Bronchial epithelial cell (primary cell): ENCODE measurements at places on chromosomes 7 and 10. TPM values are rescaled to one million over a fixed set of nuclear protein-coding genes. Genes with fewer than 3 reads are reported as not detected.

DNA sequence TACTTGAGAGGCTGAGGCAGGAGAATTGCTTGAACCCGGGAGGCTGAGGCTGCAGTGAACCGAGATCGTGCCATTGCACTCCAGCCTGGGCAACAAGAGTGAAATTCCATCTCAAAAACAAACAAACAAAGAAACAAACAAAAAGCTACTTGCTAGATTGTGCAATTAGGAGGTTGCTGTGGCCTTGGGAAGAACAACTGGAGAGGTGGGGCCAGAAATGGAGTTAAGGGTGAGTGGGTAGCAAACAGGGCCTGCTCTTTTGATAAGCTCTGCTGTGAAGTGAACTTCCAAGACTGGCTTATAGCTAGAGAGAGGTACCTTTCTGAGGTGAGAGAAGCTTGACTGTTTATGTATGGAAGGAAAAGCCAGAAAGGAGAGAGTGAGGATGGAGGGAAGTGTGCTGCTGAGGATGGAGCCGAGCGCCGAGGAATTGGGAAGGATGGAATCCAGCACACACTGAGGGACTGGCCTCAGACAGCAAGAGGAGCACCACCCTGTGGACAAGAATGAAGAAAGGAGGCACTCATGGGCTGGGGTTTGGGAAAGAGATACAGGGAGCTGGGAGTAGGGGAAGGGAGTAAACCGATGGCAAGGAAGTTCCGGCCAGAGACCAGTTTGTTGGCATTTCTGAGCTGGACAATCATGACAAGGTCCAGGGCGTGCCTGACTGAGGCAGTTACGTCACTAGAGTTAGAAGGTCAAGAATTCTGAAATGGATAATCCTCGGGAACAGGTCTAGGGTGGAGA, 7.0 kb upstream of the RPEL1 start:
- DNase-seq: peak; percentile 75

- DNase-seq: no peak
These were observed 165.8 kb upstream of the IMMP2L start for GRCh38 chr7:111727905-111728634.

DNA sequence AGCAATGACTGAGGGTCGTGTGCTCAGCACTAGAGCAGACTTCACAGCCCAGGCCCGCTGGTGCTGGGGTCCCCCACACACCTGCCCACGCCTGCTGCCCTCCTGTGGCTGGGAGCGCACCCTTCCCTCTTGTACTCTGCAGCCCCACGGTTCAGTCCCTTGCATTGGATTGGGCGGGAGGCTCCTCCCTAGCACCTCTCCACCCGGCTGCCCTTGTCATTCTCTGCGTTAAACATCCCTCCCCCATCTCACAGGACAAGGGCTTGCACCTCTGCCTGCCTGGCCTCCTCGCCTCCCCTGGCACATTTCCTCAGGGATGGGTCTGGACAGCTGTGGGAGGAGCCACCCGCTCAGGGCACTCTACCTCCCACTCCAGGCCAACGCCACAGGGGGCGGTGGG, 68.6 kb downstream of the ALOX5 start:
- no peak for DNase-seq

DNA sequence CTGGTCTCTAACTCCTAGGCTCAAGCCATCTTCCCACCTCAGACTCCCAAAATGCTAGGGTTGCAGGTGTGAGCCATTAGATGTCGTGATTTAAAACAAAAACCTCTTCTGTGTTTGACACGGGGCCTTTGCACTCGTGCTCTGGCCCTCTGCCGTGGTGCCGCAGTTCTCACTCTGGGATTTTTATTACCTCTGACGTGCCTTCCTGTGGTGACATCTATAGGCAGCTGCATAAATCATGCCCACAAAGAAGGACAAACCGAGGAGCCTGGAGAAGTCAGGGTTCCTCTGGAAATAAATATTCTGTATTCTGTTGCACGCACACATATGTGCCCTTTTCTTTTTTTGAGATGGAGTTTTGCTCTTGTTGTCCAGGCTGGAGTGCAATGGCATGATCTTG, 25.9 kb upstream of the OCM start:
- no peak for DNase-seq

Gene CYP17A1
- total RNA-seq: not detected in 2 replicates

DNA sequence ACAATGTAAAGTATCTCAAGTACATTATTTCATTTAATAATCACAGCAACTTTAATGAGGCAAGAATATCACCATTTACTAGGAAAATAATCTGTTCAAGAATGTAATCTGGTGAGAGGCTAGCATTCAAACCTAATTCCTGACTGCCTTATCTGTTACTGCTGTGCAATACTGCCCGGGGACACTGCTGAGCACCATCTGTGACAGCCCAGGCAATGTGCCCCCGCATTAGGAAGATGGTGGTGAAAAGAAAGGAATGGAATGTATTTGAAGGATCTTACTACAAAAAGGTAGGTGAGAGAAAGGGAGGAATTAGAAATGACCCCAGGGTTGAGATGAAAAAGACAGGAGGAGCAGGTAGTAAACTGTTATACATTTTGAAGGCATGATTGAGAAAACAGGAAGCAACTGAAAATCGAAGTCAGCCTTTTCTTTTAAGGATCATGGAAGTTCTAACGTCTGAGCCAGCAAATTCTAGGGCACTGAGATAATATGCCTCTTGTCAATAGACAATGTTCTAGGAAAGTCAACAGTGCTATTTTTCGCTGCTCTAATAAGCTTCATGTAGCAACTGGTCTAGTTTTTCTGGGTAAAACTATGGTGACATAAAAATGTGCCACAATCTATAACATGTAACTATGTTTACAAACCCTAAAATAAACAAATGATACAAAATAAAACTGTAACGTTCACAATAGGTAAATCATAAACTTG, 90.4 kb downstream of the ETV1 start:
- DNase-seq: peak; percentile 23

- DNase-seq: no peak
These were observed 27.0 kb downstream of the NAMPT start for GRCh38 chr7:106257752-106258151.

- no peak for DNase-seq
These were observed 266.2 kb downstream of the HTR7 start for GRCh38 chr10:90591629-90592028.

Gene NPSR1
- not detected in 2 replicates for total RNA-seq

Gene PNLIPRP1
- not detected in 2 replicates for total RNA-seq

- DNase-seq: no peak
These were observed 6.3 kb downstream of the ABCC2 start for GRCh38 chr10:99788598-99789256.

DNA sequence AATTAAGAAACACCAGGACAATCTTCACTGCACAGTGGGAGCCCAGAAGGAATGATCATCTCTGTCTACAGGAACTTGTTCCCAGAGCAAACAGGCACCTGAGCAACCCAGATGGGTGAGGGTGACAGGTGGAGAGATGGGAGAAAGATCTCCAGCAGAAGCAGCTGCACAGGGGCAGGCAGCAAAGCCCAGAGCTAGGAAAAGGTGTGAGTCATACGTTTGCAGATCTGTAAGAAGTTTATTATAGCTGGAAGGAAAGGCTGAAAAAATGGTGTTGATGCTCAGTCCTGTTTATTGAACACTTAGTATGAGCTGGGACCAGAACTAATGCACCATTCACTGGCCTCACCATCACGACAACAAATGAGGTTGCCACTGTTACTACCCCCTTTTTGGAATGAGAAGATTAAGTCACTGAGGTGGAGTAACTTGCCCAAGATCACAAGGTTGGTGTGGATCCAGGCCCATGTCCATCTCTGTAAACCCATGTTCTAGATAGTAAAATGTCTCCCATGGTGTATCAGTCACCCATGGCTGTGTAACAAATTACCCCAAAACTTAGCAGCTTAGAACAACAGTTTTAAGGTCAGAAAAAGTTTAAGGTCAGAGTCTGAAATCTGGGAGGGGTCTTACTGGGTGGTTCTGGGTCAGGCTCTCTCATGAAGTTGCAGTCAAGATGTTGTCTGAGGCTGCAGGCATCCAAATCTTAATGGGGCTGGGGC, 506.9 kb downstream of the RPS24 start:
- DNase-seq: peak; percentile 9

DNA sequence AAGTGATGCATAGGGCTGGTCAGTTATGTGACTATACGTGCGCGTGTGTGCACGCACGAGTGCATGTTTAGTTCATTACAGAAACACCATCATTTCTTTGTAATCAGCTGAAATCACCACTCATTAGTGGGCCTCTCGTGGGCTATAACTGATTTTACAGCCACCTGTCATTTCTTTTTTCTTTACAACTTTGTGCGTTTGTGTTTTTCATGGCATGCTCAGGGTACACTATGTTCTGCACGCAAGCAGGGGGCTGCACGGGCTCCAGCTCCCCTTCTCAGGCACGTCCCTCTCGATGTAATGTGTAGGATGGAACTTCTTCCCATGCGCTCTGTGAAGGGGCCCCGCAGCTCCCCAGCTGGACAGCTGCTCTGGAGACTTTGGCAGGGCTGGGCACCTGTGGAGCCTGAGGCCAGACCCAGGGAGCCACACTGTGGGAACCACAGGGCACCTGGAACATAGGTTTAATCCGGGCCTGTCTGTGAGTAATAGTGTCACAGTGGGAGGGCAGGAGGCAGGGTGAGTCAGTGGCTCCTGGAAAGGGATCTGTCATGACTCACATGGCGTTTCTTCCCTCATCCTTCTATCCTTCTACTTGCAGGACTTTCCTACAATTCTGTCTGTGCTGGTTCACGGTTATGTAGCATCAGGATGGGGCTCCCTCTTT, 4.9 kb downstream of the GCK start:
- DNase-seq: peak; percentile 94

- DNase-seq: no peak
These were observed 41.5 kb upstream of the EBLN1 start for GRCh38 chr10:22259280-22259679.

DNA sequence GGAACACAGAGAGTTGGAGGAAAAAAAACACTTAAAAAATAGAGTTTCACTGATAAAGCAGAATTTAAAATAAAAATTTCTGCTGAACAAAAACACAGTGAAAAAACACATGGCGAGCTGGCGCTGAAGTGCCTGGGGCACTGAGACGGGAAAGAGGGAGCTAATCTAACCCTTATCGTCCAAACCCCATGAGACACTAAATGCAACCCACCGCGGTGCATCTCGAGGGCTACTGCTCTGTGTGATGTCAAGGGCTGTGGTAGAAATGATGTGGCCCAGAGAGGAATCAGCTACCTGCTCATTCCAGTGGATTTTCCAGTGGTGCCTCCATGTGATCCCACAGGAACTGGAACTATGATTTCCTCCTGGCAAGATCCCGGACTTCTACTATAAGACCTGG, 499.3 kb downstream of the SUGCT start:
- no peak for DNase-seq

DNA sequence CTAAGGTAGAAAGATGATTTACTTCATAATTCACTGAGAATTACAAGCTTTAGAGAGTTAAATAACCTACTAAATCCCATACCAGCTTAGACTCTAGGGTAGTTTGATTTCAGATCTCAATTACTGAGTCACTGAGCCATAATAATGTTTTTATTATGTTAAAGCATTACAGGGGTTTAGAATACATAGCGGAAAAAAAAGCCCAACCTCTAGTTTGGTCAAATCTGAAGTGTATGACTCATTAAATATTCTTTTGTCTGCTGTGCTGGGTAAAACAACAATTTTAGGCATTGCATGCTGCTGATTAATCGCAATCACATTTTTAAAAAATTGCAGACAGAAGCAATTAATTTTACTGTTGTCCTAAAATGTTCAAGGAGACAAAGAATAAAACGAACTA, 48.5 kb downstream of the MALRD1 start:
- DNase-seq: no peak

- DNase-seq: peak; percentile 3
These were observed 54.6 kb downstream of the HACD1 start for GRCh38 chr10:17562614-17563013.

Gene PIK3CG
- total RNA-seq: not detected in 2 replicates

DNA sequence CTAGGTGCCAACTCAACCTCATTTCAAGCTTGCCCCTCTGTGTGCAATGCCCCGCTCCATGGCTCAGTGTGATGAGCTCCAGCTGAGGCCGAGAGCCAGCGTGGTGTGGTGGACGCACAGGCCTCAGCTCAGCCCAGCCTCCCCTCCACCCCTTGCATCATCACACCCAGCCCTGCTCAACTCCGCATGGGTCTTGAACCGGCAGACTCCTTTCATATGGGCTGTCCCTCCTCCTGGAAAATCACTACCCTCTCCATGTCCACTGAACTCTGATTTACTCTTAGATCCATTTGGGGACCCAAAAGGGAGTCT, 16.6 kb upstream of the SLC18A3 start:
- no peak for DNase-seq

Gene CCDC172
- not detected in 2 replicates for total RNA-seq

Gene ANXA8
- 79.4 and 176 TPM in 2 replicates for total RNA-seq

- peak; percentile 80 for DNase-seq
These were observed 44.6 kb upstream of the TSPAN13 start for GRCh38 chr7:16708980-16709379.

Gene PTN
- total RNA-seq: 0.26 and 0.77 TPM in 2 replicates

Gene FFAR4
- not detected in 2 replicates for total RNA-seq

Gene SLC26A5
- total RNA-seq: not detected in 2 replicates

GRCh38 chr7:84393786-84394185, 199.2 kb upstream of the SEMA3A start:
- peak; percentile 23 for DNase-seq

- DNase-seq: no peak
These were observed 31.9 kb upstream of the HPS1 start for GRCh38 chr10:98478430-98479222.

GRCh38 chr10:22851865-22852239, 76.0 kb upstream of the ARMC3 start:
- no peak for DNase-seq

Gene PHF14
- total RNA-seq: 14.8 and 17.4 TPM in 2 replicates
